ENCODE measurements at places on chromosomes 11 and 22.

GRCh38 chr11:86415026-86415425, 40.3 kb downstream of the CCDC81 start:
- DNase-seq, result no peak

DNA sequence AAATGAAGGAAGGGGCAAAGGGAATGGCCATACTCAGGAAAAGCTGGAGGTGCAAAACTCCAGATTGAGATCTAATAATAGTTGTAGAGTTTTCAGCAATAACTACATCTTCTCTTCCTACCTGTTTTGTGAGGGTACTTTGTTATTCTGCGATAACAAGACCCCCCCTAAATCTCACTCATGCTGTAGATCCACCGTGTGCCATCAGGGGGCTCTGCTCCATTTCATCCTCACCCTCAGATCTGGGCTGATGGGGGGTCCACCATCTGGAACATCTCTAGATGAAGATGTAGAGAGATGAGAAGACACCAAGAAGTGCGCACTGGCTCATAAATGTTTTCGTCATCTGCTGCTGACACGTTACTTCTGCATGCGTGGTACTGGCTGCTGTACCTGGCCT, 135.9 kb upstream of the KIRREL3 start:
- no peak for DNase-seq

DNA sequence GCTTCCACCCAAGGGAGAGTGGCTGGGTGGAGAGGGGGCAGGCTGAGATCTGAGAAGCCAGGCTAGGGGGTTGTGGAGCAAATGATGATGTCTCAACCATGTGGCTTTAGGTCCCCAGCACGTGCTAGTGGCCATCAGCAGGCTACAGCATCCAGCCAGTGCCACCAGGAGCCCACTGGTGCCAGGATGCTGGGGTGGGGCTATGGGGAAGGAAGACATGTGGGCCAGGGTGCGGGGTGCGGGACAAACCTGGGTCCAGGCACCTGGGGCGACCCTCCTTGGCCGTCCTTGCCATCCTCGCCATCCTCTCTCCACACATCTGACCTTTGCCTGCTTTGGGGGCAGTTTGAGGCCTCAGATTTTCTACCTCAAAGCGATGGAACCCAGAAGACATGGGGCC, 104.3 kb downstream of the KCNQ1 start:
- DNase-seq, result no peak

GRCh38 chr11:2924821-2925675, 4.2 kb downstream of the PHLDA2 start:
- no peak for DNase-seq

DNA sequence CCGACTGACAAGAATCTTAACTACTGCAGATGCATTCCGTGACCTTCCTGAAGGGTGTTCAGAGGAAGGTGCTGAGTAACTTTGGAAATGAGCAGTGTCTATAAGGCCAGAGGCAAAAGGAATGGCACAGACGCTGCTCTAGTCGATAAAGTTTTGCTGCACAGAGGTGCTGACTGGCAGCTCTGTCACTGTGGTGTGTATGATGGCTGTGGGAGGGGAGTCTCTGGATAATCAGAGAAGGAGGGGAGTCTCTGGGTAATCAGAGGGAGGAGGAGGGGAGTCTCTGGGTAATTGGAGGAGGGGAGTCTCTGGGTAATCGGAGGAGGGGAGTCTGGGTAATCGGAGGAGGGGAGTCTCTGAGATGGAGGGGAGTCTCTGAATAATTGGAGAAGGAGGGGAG, 18.4 kb downstream of the PTDSS2 start:
- DNase-seq, result no peak

GRCh38 chr22:49321477-49322055, 506.1 kb downstream of the BRD1 start:
- DNase-seq, result no peak

GRCh38 chr11:115665958-115666357, 161.7 kb upstream of the CADM1 start:
- DNase-seq, result no peak

DNA sequence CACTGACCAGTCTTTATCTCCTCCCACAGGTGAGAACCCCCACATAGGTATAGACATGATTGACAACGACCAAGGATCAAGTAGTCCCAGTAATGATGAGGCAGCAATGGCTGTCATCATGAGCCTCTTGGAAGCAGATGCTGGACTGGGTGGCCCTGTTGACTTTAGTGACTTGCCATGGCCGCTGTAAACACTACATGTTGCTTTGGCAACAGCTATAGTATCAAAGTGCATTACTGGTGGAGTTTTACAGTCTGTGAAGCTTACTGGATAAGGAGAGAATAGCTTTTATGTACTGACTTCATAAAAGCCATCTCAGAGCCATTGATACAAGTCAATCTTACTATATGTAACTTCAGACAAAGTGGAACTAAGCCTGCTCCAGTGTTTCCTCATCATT, 76.5 kb downstream of the BTBD10 start:
- no peak for DNase-seq

Data from substantia nigra (tissue), 51 donors.